ENCODE measurements at places on chromosomes 3 and 15.

GRCh38 chr15:61091289-61091616, 137.8 kb downstream of the RORA start:
- H3K27ac ChIP-seq: peak overlapping the region; percentile 38
- no peak for DNase-seq
- H3K36me3 ChIP-seq: no peaks in the 10 kb centered on the region
- H3K27me3 ChIP-seq: no peaks in the 10 kb centered on the region
- peaks cover 40% of the 10 kb centered on the region for H3K4me1 ChIP-seq
- H3K4me3 ChIP-seq: peak overlapping the region; percentile 31

DNA sequence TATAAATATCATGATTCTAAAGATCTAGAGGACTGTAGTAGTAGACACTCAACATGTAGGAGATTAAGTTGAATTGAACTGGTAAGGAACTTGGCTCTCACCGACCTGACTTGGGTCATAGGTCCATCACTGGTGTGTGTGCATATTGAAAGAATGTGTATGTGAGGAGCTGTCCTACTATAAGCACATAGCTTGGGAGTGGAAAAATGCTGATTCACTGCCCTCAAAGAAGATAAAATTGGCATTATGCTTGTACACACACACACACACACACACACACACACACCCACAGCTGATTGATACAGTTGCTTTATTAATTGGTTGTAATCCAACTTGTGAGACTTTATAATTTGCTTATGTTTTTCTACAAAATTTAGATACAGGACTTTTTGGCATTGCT, 411.0 kb upstream of the NR2F2 start:
- H3K27me3 ChIP-seq: no peaks in the 10 kb centered on the region
- DNase-seq: no peak
- H3K4me3 ChIP-seq: no peak overlapping the region
- H3K36me3 ChIP-seq: no peaks in the 10 kb centered on the region

DNA sequence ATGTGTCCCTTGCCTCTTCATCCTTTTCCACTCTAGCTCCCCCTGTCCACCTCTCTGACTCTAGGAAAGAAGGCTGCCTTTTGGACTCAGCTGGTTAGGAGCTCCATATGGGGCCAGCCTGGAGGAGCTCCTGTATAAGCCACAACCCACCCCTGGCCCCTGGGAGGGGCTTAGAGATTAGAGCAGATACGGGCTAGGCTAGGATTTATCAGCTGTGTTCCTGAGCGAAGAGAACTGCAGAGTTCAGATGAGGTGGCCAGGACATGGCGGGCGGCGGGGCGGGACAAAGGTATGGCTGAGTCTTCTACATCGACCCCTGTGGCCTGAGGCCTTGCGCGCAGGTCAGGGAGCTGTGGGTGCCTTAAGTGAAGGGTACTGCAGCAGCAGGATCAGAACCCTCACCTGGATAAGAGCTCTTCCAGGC, 7.9 kb downstream of the NBEAL2 start:
- H3K4me1 ChIP-seq: no peaks in the 10 kb centered on the region
- H3K27ac ChIP-seq: peak overlapping the region; percentile 41
- no peaks in the 10 kb centered on the region for H3K27me3 ChIP-seq
- H3K36me3 ChIP-seq: no peaks in the 10 kb centered on the region

DNA sequence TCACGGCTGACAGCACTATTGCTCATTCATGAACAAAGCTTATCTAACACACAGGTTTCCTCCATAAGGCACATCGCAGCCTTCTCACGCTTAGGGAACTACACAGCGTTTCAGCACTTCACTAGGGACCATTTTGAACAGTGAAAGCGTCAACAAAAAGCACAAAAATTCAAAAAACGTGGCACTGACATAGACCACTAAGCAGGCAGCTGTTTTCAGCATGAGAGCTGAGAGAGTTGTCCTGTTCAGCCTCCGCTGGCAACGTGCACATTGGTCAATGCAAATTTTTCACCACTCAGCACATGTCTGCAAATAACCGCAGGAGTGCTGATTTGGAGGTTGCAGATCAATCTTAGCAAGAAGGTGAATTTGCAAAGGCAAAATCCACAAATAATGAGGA, 109.2 kb downstream of the LRRK1 start:
- no peak for DNase-seq
- H3K36me3 ChIP-seq: peaks cover 17% of the 10 kb centered on the region
- no peak overlapping the region for H3K27ac ChIP-seq
- no peak overlapping the region for H3K4me3 ChIP-seq
- H3K4me1 ChIP-seq: no peaks in the 10 kb centered on the region

GRCh38 chr15:40941528-40942336, 11.5 kb upstream of the CHAC1 start:
- no peaks in the 10 kb centered on the region for H3K27me3 ChIP-seq
- peak overlapping the region; percentile 71 for H3K4me3 ChIP-seq
- H3K36me3 ChIP-seq: no peaks in the 10 kb centered on the region
- H3K27ac ChIP-seq: peak overlapping the region; percentile 73

DNA sequence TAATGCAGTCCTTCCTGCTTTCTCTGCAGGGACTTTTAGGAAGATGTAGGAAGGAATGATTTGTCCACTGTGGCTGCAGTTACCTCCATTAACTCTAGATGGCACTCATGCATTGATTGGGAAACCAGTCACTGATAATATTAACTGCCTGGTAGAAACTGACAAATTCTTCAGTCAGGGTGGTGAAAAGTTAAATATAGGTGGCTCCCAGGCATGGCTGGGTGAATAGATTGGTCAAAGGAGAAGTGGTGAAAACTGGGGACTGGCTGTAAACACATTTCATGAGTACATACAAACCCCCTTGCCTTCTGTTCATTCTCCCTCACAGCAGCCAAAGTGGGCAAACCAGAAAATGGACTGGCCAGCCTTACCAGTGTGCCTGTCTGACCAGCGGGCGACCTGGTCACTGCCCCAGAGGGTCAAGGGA, 333.4 kb downstream of the THSD4 start:
- H3K4me1 ChIP-seq: peaks cover 5% of the 10 kb centered on the region
- DNase-seq: no peak
- no peak overlapping the region for H3K27ac ChIP-seq
- H3K27me3 ChIP-seq: no peaks in the 10 kb centered on the region
- no peaks in the 10 kb centered on the region for H3K36me3 ChIP-seq

- DNase-seq: no peak
- H3K4me3 ChIP-seq: no peak overlapping the region
- no peaks in the 10 kb centered on the region for H3K27me3 ChIP-seq
- peaks cover 37% of the 10 kb centered on the region for H3K36me3 ChIP-seq
Observed at GRCh38 chr3:10198761-10199649, 34.3 kb downstream of the IRAK2 start.

DNA sequence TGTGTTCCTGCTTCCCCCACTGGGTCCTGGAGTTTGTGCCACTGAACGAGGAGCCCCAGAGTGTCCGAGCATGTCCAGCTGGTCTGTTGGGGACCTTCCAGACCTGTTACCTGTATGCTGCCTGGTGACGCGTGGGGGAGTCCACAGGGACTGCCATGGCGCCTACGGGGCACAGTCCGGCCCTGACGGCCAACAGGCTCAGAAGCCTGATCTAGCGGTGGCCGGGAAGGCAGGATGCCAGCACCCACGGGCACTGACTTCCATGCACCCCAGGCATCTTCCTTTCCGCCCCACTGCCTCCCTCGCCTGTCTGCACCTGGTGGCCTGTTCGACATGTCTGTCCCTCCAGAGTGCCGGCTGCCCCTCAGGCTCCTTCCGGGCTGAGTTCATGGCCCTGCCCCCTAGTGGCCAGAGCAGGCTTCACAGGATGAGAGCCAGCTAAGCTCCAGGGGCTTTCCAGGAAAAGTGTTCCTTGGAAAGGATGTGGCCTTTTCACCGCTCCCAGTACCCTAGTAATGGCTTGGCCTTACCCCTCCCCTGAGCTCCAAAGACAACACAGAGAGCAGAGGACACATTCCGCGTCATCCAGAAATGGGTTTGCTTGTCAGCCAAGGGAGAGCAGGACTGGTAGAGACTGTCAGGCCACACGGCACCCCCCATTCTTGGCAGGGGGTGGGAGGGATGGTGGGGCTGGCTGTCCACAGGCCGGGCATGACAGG, 35.7 kb downstream of the NGRN start:
- DNase-seq: peak; percentile 54
- no peaks in the 10 kb centered on the region for H3K27me3 ChIP-seq
- H3K4me1 ChIP-seq: no peaks in the 10 kb centered on the region
- H3K4me3 ChIP-seq: no peak overlapping the region
- H3K36me3 ChIP-seq: no peaks in the 10 kb centered on the region

DNA sequence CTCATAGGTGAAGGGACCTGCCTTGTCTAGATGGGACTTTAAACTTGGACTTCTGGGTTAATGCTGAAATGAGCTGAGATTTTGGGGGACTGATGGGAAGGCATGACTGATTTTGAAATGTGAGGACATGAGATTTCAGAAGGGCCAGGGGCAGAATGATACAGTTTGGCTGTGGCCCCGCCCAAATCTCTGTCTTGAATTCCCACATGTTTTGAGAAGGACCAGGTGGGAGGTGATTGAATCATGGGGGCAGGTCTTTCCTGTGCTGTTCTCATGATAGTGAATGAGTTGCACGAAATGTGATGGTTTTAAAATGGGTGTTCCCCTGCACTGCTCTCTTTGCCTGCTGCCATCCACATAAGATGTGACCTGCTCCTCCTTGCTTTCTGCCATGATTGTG, 42.8 kb downstream of the ILDR1 start:
- no peaks in the 10 kb centered on the region for H3K27me3 ChIP-seq
- H3K36me3 ChIP-seq: no peaks in the 10 kb centered on the region
- H3K27ac ChIP-seq: no peak overlapping the region
- DNase-seq: no peak

- DNase-seq: no peak
- H3K27ac ChIP-seq: no peak overlapping the region
- no peak overlapping the region for H3K4me3 ChIP-seq
Observed at GRCh38 chr3:53650424-53650823, 156.0 kb downstream of the CACNA1D start.

DNA sequence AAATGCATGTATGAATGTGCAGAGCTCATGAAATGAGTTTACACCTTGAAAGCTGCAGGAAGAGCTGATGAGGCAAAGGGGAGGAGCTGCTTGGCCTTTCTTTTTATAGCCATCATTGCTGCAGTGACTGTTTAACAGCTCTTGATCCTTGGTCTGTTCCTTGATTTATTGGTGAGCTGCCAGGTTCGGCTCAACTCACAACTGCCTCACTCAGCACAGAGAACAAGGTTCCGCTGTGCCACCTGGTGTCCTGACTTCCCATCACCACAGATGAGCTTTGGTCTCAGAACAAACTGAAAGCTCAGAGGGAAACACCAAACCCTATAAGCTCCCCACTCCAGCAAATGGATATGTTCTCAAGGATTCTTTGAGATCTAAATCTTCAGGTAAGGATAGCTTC, 626.1 kb downstream of the MAGI1 start:
- H3K4me1 ChIP-seq: peaks cover 12% of the 10 kb centered on the region
- peak; percentile 69 for DNase-seq
- no peak overlapping the region for H3K27ac ChIP-seq
- H3K36me3 ChIP-seq: no peaks in the 10 kb centered on the region
- no peak overlapping the region for H3K4me3 ChIP-seq

DNA sequence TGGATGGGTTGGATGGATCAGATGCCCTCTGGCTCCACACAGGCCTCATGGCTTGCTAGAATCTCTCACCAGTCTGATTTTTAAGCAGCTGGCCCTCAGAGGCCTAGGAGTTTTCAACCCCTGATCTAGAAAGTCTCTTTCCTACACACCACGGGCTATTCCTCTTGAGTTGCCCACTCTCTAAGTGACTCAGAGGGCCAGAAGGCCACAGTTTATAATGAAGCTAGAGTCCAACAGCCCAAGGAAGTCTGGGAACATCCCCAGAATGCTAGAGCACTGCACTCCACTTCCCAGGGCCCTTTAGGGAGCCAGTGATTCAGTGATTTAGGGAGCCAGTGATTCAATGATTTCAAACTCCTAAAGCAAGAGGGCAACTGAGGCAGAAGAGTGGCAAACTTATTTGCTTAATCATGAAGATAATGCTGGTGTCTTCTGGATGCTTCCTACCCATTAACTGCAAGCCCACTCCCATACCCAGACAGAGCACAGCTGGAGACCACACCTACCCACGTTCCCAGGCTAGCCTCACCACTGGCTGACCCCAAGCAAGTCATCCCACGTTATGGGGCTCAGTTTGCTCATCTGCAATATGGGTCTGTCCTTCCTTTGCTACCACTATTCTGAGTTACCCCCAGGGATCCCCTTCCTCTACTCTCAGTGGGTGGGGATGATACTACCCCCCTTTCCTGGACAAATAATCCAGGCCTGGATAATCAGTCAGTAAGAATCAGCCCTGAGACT, 36.7 kb downstream of the ABTB1 start:
- H3K27ac ChIP-seq: peak overlapping the region; percentile 1
- peaks cover 26% of the 10 kb centered on the region for H3K36me3 ChIP-seq
- H3K4me1 ChIP-seq: peaks cover 28% of the 10 kb centered on the region
- H3K4me3 ChIP-seq: no peak overlapping the region
- DNase-seq: no peak
- H3K27me3 ChIP-seq: no peaks in the 10 kb centered on the region

GRCh38 chr3:39140341-39140971, 12.9 kb downstream of the CSRNP1 start:
- no peak overlapping the region for H3K4me3 ChIP-seq
- peak overlapping the region; percentile 77 for H3K27ac ChIP-seq
- H3K27me3 ChIP-seq: no peaks in the 10 kb centered on the region
- H3K36me3 ChIP-seq: peaks cover 56% of the 10 kb centered on the region
- H3K4me1 ChIP-seq: peaks cover 31% of the 10 kb centered on the region

GRCh38 chr3:171190668-171191067, 164.1 kb upstream of the SLC2A2 start:
- no peaks in the 10 kb centered on the region for H3K27me3 ChIP-seq
- H3K4me1 ChIP-seq: peaks cover 35% of the 10 kb centered on the region
- no peaks in the 10 kb centered on the region for H3K36me3 ChIP-seq

DNA sequence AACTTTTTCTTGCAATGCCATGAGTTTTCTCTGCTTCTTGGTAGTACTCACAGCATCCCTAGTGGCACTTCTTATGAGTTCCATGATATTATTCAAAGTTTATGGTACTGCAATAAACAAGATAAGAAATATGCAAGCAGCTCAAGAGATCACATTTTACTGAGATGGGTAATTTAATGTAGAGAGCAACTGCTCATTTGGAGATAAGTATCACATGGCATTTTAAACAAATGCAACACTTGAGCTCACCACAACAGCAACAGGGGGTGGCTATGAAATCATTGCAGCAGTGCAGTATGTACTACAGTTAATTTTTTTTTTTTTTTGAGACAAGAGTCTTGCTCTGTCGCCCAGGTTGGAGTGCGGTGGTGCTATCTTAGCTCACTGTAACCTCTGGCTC, 85.1 kb downstream of the WDR49 start:
- no peaks in the 10 kb centered on the region for H3K4me1 ChIP-seq
- no peaks in the 10 kb centered on the region for H3K36me3 ChIP-seq
- no peak overlapping the region for H3K27ac ChIP-seq
- no peak for DNase-seq
- no peaks in the 10 kb centered on the region for H3K27me3 ChIP-seq
- H3K4me3 ChIP-seq: no peak overlapping the region

DNA sequence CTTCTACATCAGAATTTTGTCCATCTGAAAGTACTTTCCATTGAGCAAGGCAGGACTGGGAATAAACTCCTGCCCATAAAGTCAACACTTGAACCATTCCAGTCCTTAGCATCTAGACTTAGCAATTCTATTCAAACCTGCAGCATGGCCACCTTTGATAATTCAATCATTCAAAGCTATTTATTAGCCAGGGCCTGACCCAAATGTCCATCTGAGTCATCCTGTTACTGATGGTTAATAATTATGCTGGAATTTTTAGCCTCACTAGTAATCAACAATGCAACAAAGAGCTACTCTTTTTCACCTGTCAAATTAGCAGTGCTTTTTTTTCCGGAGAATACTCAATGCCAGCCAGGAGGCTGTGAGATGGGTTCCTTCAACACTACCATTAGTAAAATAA, 72.7 kb upstream of the SNRK start:
- H3K27ac ChIP-seq: no peak overlapping the region
- H3K4me3 ChIP-seq: no peak overlapping the region
- no peak for DNase-seq
- H3K27me3 ChIP-seq: no peaks in the 10 kb centered on the region
- H3K4me1 ChIP-seq: peaks cover 10% of the 10 kb centered on the region
